ENCODE measurements at places on chromosomes 2 and 18.

- no peak for DNase-seq
These were observed 9.3 kb downstream of the RHOB start for GRCh38 chr2:20456116-20456571.

DNA sequence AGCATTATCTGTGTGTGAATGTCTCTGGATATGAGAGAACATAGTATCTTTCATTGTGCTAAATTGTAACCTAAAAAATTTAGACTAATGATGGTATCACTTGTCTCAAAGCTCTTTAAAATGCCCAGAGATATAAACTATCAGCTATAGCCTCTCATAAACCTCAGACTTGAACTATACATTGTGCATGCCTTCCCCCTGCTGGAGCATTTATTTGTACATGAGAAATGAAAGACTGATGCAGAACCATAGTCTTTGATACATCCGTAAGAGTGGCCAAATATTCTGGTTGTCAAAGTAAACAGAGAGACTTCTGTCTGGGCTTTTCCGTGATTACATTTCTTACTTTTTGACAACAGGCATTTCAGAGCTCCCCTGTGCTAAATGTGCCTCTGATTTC lies 71.9 kb upstream of the CCDC68 start:
- no peak for DNase-seq

DNA sequence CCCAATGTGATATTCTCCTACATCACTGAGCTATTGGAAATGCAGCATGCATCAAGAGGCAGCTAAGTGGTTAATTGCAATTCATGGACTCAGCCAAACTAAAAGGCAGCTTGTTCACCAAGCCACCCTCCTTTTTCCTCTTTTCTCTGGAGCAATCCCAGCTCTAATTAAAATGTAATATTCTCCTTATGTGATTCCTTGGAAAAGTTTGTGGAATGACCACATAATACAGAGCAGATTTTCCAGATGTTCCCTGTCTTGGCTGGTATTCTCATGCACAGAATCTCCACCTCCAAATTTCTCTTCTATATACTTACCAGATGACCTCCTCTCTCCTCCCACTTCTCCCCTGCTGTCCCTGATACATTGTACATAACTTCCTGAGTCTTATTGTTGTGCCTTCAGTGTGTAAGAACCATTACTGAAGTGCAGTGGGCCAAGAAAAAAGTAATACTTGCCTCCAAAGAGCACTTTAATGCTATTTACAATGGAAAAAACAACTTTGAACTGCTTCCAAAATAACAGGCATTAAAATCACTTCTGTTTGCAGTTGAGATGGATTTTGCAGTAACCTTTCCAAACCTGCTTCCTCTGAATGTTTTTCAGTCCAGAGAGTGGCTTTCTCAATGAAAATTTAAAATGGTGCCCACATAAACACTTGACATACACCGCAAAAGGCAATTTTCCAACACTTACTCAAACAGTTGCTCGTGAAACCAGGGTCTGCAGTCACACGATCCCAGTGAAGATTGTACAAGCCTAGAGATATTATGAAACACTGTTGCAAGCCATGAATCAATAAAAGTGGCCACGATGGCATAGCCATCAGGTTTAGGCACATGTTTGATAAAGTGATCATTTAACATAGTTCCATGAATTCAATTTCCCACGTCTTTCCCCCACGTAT lies 258.0 kb downstream of the MTX2 start:
- DNase-seq: no peak

- DNase-seq: no peak
These were observed 36.2 kb upstream of the RHOB start for GRCh38 chr2:20410556-20411277.

GRCh38 chr2:38394903-38395341 lies 17.8 kb upstream of the ATL2 start:
- DNase-seq: no peak

GRCh38 chr18:3900327-3900726 lies 450.4 kb downstream of the TGIF1 start:
- DNase-seq: no peak

- DNase-seq: peak; percentile 59
These were observed 273.9 kb downstream of the MYT1L start for GRCh38 chr2:2057125-2057721.

- DNase-seq: no peak
These were observed 103.3 kb downstream of the MYO5B start for GRCh38 chr18:50091509-50092244.

DNA sequence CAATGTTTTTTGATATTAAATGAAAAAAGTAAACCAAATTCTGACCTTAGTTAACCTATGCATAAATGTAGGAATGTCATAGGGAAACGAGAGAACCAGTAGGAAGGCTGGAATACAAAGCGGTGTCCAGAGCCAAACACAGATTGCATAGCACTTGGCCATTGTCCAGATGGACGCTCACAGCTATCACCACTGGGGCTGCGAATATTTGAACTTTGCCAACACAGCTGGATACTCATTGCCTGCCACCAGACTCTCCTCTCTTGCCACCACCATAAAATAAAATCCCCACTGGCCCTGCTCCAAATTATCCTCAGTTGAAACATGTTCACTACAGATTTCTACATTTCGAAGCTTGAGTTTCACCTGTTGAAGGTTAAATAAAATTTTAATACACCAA lies 159.3 kb upstream of the GULP1 start:
- no peak for DNase-seq

- DNase-seq: no peak
These were observed 495.4 kb upstream of the CDH7 start for GRCh38 chr18:65255417-65255816.

- DNase-seq: no peak
These were observed 5.9 kb upstream of the RNF152 start for GRCh38 chr18:61898640-61899101.

GRCh38 chr2:216619411-216620393 lies 13.5 kb upstream of the IGFBP2 start:
- no peak for DNase-seq

GRCh38 chr2:68103709-68104055 lies 40.9 kb upstream of the C1D start:
- no peak for DNase-seq

DNA sequence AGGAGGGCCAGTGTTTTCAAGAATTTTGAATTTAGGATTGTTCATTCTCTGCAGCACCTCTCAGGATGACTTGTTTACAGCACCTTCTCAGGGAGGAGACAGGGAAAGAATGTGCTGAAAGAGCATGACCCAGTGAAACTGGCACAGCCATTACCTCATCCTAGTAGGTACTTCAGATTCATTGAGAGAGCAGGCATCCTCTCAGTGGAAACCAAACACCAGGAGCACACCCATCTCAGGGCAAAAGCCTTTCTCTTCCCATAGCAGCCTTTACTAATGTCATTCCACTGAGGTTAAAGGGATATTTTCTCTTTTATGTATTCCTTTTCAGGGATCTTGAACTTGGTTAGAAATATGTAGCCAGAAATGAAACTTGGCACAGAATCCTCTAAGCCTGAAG lies 2.6 kb downstream of the MAP2 start:
- no peak for DNase-seq

DNA sequence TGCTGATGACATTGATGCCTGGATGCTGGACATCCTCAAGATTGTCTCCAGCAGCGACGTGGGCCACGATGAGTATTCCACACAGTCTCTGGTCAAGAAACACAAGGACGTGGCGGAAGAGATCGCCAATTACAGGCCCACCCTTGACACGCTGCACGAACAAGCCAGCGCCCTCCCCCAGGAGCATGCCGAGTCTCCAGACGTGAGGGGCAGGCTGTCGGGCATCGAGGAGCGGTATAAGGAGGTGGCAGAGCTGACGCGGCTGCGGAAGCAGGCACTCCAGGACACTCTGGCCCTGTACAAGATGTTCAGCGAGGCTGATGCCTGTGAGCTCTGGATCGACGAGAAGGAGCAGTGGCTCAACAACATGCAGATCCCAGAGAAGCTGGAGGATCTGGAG lies 94.1 kb upstream of the EML6 start:
- no peak for DNase-seq

GRCh38 chr18:9147440-9148202 lies 11.0 kb downstream of the ANKRD12 start:
- DNase-seq: no peak

DNA sequence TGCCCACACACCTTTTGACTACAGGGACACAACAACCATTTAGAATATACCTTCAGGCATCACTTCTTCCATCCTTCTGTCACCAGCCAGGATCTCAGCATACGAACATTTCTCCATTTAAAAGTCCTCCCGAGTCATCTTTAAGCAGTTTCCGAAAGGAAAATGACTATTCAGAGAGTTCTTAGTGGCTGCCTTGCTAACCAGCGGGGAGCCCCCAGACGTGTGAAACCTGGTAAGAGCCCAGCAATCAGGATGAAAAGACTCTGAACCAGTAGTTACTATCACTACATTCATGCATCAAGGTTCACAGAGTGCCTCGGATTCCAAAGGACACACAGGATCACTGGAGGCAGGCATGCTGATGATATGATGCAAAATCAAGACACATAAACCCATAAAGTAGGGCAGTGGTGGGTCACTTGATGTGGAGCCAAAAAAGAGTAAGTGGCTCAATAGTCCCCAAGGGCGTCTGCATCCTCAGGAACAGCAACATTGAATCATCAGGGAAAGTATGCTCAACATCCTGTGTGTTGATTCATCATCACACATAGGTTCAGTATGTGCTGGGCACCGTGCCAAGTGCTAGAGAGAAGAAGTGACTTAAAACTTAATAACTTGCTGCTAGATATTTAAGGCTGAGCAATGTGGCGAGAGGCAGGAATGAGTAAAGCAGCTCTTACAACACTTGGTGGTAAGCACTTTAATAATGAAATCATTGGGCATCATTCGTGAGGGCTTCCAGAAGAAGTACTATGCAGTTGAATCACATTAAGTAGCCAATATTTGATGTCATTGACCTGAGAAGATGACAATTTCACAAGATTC lies 4.4 kb downstream of the CCL20 start:
- peak; percentile 60 for DNase-seq

DNA sequence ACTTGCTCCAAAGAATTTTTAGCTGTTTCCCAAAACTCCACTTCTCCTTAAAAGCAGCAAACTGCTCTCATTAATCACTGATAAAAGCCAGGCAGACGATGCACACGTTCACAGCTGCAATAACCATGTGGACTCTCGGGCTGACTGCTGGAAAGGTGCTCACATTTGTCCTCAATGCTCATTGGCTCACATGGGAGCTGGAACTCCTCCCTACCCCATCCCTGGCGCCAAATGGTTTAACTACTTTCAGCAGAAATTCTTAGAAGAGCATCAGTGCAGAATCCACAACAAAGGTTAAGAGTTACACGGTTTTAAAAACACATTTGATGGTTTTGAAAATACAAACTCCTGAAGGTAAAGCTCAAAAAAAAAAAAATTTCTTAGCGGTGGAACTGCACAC lies 117.1 kb downstream of the NOL10 start:
- no peak for DNase-seq

GRCh38 chr2:156647377-156648010 lies 211.3 kb downstream of the GPD2 start:
- no peak for DNase-seq

- DNase-seq: no peak
These were observed 539.0 kb upstream of the TNP1 start for GRCh38 chr2:217398860-217399259.

DNA sequence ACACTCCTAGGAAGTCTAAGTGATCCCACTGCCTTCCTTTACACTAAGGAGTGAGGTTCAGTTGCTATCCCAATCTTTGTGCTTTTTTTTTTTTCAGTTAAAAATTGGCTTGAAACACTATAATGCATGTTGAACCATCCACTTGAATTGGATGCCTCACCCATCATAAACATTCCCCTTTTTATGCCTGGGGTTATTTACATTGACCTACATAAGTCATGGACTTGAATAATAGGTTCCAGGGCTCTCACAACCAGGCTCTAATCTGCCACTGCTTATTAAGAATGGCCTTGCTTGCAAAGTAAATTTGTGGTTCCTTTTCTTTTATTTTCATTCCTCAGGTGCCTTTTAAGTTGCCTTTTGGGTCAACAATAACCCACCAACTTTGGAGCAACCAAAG lies 236.1 kb upstream of the MEIS1 start:
- DNase-seq: no peak

GRCh38 chr2:227578642-227579041 lies 20.1 kb upstream of the SCYGR2 start:
- DNase-seq: no peak
